ENCODE measurements at places on chromosomes 1 and 21.
A peak's percentile ranks its signal among the peaks of the same experiment; 100 is the strongest.

- no peak for DNase-seq
These were observed 568.3 kb upstream of the ADGRL2 start for GRCh38 chr1:81232420-81232819.

DNA sequence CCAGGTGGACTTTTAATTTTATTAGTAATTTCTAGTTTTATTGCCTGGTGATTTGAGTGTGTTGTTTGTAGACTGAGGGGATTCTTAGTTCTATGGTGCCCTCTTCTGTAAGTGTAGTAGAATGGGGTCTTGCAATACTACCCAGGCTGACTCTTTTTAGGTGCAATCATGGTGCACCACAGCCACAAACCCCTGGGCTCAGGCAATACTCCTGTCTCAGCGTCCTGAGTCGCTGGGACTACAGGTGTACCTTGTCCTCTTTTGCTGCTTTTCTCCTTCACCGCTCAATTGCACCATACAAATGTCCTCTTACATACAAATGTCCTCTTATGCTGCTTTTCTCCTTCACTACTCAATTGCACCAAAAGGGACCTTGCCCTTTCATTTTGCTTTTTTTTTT, 43.1 kb downstream of the SCP2 start:
- DNase-seq = no peak

DNA sequence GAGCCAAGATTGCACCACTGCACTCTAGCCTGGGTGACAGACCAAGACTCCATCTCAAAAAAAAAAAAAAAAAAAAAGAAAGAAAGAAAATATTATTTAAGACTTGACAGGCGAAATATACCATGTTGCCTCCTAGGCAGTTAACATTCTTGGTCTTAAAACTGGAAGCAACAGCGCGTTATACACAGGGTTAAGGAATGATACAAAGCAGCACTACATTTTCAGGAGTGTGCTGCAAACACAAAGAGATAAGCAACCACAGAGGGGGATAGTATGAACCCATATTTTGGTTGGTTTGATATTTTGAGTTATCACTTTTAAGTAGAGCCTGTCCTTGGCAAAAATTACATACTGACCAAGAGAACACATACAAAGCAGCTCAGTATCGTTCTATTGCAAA, 25.1 kb downstream of the USP24 start:
- DNase-seq = no peak

GRCh38 chr1:24311741-24312140, 7.4 kb upstream of the GRHL3 start:
- DNase-seq = no peak

DNA sequence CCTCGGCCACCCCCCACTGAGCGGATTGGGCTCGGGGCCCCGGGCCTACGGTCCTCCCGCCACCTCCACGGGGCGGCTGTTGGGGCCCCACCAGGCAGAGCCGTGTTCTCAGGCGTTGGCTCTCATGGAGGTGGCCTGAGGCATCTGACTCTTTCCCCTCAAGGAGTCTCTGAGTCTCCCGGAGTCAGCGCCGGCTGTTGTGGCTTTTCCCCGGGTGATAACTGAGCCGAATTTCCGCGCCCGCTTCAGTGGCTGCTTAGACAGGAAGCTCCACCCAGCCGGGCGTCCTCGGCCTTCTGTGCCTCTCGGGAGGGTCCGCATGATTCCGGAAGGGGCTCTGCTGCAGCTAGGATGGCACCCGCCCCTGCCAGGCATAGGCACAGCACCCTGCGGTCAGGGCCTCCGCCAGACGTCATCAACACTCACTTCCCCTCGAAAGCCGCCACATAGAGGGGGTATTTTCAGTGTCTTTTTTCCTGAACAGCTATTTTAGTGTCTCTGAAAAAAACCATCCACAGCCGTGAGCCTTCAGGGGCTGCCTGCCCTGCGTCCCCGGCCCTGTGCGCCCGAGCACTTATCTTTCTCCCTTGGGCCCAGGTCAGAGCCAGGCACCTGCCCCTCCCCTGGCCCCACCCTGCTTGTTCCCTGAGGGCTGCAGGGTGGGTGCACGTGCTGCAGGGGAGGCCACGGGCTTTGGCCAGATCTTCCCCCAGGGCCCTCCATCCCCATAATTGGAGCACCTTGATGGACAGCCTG, 72.9 kb downstream of the SKI start:
- DNase-seq = peak; percentile 56

- DNase-seq = no peak
These were observed 1.9 kb upstream of the TMEM125 start for GRCh38 chr1:43267818-43268425.
